ENCODE measurements at places on chromosomes 7 and 10. TPM values are rescaled to one million over a fixed set of nuclear protein-coding genes. Genes with fewer than 3 reads are reported as not detected.

WDR11 gene
- 54.5 TPM for total RNA-seq

LIPJ gene
- total RNA-seq = not detected

ADCY1 gene
- 1.2 TPM for total RNA-seq

GRID2IP gene
- total RNA-seq = 0.07 TPM

SLC16A12 gene
- 0.31 TPM for total RNA-seq

ST8SIA6 gene
- total RNA-seq = not detected

DDIT4 gene
- total RNA-seq = 244 TPM

RADIL gene
- total RNA-seq = 0.22 TPM

EBF3 gene
- total RNA-seq = 0.07 TPM

LIPN gene
- total RNA-seq = not detected

TFPI2 gene
- total RNA-seq = 66.2 TPM

NPY4R2 gene
- total RNA-seq = not detected

PPP1R17 gene
- not detected for total RNA-seq

HOXA9 gene
- total RNA-seq = not detected

DENND10 gene
- 41.8 TPM for total RNA-seq

EN2 gene
- not detected for total RNA-seq

SPDYE8 gene
- total RNA-seq = not detected

MSS51 gene
- total RNA-seq = 0.87 TPM

CRHR2 gene
- not detected for total RNA-seq

DOCK4 gene
- total RNA-seq = 31.4 TPM

OPALIN gene
- not detected for total RNA-seq

GHRHR gene
- not detected for total RNA-seq

TRPV6 gene
- 0.46 TPM for total RNA-seq

RPA3 gene
- 17.7 TPM for total RNA-seq

CPVL gene
- total RNA-seq = 22.2 TPM

LRGUK gene
- total RNA-seq = 0.43 TPM

FMC1 gene
- total RNA-seq = 8.4 TPM

NKX2-3 gene
- not detected for total RNA-seq

PCLO gene
- total RNA-seq = 3.0 TPM

SORCS3 gene
- total RNA-seq = 1.00 TPM

NRBF2 gene
- total RNA-seq = 55.4 TPM

PRKAR2B gene
- total RNA-seq = 7.6 TPM

COL1A2 gene
- 6,748 TPM for total RNA-seq

FAM237B gene
- total RNA-seq = not detected

Data from astrocyte (in vitro differentiated cells and primary cell).